ENCODE measurements at places on chromosomes 1 and 21.

GRCh38 chr1:99374109-99374508 lies 109.8 kb downstream of the PLPPR4 start:
- DNase-seq: no peak

DNA sequence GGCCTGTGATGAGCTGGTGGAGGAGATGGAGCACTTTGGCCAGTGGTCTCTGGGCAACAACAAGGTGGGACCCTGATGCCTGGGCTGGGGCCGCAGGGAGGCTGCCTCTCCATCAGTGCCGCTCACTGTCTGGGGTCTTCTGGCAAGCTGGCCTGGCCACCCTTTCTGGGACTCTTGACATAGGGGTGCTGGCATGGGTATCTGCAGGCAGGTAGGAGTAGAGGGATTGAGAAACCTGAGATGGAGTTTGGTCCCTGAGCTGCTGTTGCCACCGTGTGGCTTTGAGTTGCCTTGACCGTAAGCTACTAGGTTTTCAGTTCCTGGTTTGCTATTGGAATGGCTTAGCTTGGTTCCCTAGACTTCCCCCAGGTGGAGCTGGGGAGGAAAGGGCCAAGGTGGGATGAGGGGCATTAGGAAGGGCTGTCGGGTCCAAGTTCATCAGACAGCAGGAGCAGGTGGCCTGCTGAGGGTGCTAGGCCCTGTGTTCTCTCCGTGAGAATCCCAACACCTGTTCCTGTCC lies 13.2 kb upstream of the MFN2 start:
- DNase-seq: peak; percentile 77

- DNase-seq: peak; percentile 31
Measured at GRCh38 chr1:177275736-177276135, 105.0 kb downstream of the BRINP2 start.

GRCh38 chr21:14488672-14489204 lies 57.4 kb downstream of the SAMSN1 start:
- no peak for DNase-seq

DNA sequence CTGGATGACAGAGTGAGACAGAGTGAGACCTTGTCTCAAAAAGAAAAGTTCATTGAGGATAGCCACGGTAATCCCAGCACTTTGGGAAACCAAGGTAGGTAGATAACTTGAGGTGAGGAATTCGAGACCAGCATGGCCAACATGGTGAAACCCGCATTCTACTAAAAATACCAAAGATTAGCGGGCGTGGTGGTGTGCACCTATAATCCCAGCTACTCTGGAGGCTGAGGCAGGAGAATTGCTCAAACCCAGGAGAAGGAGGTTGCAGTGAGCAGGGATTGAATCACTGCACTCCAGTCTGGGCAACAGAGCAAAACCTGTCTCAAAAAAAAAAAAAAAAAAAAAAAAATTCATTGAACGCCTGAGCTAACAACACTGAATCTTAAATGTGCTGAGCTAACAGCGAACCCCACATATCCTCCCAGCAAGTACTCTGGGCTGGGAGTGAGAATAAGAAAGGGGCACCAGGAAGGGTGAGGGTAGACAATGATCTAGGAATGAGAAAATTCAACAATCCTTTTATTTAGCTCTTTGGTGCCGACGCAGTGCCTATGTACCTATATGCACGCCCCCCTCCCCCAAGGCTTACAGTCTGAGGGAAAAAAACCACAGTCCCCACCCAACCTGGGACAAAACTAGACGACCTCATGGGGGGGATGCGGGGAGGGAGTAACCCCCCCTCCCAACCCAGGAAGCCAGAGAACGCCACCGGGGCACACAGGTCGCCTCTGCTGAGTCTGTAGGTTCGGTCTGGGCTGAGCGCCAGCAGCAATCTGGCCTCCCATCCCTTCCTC lies 1.4 kb upstream of the CACNA1S start:
- DNase-seq: no peak

- DNase-seq: no peak
Measured at GRCh38 chr1:58437623-58438022, 108.9 kb downstream of the OMA1 start.

- no peak for DNase-seq
Measured at GRCh38 chr1:40840526-40841323, 21.4 kb downstream of the CITED4 start.

- peak; percentile 35 for DNase-seq
Measured at GRCh38 chr1:180229483-180230415, at the start of gene LHX4. LHX4 (plus strand) TSS chr1:180230264; CDS start chr1:180230530, 266 bp downstream.

GRCh38 chr1:24465099-24465498 lies 37.5 kb upstream of the RCAN3 start:
- no peak for DNase-seq

DNA sequence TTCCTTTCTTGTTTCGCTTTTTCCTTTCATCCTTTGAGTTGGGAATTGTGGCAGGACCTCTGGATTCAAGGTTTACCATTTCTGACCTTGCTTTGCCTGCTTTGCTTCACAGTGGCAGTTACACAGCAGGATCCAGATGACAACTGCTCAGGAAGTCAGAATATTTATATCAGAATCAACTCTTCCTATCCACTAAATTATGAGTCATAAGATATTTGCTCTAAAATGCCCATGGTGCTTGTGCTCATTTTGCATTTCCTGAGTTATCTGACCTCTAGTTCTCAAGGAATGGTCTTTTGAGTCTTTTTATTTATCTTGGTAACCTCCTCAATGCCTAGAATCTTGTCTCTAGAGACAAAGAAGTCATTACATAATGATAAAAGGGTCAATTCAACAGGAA lies 290.8 kb downstream of the LRRC7 start:
- no peak for DNase-seq

DNA sequence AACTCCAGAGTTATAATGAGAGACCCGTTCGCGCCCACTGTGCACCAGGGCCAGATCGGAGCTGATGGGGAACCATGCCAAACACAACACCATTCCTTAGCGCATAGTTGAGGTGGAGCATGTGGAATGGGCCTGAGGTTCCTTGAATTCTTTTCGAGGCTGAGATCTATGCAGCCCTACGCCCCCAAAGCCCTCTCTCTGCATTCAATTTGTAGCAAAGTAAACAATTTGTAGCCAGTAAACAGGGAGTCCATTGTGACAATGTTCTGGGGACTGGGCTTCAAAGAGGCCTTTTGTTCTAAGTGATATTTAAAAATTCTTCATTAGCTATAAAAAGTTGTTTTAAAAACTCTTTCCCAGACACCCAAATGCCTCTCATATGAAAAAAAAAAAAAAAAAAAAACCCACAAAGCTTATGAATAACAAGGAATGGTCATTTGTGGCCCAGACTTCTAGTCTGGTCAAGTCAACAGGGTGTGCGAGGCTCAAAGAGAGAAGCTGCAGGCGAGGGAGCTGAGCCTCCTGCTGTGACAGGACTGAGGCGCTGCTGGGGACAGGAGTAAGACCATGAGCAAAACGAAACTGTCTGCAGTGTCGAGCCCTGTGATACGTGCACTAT lies 30.6 kb upstream of the KCNE2 start:
- DNase-seq: no peak

DNA sequence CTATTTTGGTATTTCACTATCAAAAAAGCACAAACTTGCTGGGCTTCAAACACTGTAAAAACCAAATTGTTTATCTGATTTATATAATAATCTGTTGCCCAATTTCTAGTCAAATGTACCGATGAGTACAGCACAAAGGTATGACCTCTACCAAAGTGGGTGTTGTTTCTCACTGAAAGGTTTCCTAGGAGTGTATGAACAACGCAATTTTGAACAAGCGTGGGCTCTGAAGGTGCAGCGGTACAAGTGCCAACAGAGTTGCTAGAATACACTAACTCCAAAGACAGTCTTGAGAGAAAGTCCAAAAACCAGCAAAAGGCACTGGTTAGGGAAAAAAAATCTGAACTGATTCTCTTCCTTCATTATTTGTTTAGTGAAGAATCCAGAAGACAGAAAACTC lies 130.4 kb downstream of the ATP1B1 start:
- no peak for DNase-seq

DNA sequence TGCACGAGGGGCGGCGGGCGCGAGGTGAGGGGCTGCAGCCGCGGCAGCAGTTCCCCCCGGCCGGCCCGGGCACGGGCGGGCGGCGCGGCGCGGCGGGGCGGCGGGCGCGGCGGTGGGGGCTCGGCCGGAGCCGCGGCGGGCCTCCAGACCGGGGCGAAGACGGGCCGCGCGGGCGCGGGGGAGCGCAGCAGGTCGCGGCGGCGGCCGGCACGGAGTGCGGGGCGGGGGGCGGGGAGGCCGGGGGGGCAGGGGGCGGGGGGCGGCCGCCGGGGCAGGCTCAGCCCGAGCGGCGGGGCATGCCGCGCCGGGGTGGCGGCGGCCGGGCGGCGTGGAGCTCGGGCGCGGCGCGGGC lies 311 bp downstream of the IRF2BP2 start:
- no peak for DNase-seq
